Activated naive CD4-positive, alpha-beta T cell treated with anti-CD3 and anti-CD28 coated beads for 36 hours (primary cell): ENCODE measurements at places on chromosomes 7 and 10.

DNA sequence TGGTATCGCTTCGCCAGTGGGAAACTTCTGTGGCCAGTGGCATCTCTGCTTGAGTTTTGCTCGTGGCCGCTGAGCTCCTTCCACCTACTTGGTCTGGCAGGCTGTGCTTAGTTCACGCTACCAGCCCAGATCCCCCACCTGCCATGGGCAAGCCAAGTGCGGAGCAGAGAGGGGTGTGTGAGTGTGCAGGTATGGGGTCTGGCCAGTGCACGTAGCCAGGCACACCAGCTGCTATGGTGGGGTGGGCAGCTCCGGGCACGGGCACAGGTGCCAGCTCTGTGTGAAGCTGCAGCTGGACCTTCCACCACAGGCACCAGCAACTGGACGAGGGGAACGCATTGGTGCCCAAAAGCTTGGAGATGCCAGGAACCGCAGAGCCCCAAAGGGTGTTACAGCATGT, 56.5 kb downstream of the ZNF777 start:
- DNase-seq = no peak

DNA sequence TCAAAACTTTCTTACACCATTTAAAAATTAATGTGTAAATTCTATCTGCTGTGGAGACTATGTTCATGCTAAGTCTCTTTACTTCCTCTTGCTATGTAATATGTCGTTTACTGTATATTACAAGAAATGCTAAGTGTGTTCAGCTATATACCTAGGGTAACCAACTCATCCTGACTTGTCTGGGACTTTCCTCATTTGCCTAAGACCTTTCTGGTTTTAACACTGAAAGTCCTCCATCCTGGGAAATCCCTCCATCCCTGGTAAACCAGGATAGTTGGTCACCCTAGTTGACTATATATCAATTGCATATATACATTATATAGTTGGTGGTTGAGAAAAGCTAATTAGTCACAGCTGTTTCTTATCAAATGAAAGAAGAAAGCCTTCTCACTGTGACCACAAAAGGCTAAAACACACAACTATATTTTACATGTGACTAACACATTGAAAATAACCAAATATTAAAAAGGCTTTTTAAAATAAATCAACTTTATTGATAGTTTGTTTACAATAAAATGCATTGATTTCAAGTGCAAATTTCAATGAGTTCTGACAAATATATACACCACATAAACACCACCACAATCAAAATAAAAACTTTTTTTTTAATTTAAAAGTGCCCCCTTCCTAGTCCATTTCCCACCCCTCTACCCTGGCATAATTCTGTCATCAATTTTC, 167.7 kb upstream of the INHBA start:
- peak; percentile 29 for DNase-seq

- DNase-seq = peak; percentile 23
These were observed 651 bp downstream of the MYO3A start for GRCh38 chr10:25934621-25935139.

- DNase-seq = no peak
These were observed 450.6 kb upstream of the SORCS1 start for GRCh38 chr10:107614939-107615685.

- no peak for DNase-seq
These were observed 56.5 kb upstream of the EFCAB10 start for GRCh38 chr7:105637755-105638154.

- peak; percentile 30 for DNase-seq
These were observed at the start of gene AS3MT for GRCh38 chr10:102869258-102870198. TSS of gene AS3MT (plus strand) at chr10:102869470. CDS start at chr10:102869593, 123 bp downstream.

- DNase-seq = no peak
These were observed 183.5 kb downstream of the MAD1L1 start for GRCh38 chr7:2049111-2049781.

DNA sequence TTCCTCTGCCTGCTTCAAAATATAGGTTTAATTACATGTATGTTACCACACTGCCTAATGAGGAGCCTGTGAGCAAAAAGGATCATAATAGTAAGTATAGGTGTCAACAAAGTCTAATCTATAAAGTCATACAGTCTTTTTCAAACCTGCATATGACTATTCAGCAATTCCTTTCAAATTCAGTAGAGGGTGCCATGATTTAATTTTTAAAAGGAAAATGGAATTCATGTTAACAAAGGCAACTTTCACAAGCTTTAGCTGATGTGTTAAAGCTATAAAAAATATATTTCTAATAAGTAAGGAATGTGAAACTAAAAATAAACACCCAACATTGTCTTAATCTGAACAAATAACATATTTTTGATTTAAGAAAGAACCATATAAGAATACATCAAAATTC, 52.1 kb downstream of the MPP7 start:
- DNase-seq = no peak

- DNase-seq = no peak
These were observed 76.5 kb downstream of the XPNPEP1 start for GRCh38 chr10:109846832-109847231.

GRCh38 chr7:119415682-119416081, 857.3 kb upstream of the KCND2 start:
- DNase-seq = no peak

DNA sequence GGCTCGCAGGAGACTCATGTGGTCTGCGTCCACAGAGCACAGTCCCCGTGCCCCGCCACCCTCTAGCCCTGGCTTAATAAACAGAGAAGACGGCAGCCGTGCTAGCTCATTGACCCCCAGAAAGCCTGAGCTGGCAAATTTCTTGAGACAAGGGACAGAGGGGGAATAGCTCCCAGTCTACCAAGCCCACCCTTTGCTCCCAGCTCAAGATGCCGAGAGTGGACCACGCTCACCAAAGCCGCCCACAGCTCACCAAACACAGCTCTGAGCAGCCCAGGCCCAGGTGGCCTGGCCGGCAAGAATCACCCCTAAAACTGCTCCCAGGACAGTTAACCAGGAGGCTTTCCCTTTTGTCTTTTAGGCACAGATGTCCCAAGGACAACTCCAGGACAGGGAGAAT, 5.4 kb downstream of the PDGFA start:
- no peak for DNase-seq

DNA sequence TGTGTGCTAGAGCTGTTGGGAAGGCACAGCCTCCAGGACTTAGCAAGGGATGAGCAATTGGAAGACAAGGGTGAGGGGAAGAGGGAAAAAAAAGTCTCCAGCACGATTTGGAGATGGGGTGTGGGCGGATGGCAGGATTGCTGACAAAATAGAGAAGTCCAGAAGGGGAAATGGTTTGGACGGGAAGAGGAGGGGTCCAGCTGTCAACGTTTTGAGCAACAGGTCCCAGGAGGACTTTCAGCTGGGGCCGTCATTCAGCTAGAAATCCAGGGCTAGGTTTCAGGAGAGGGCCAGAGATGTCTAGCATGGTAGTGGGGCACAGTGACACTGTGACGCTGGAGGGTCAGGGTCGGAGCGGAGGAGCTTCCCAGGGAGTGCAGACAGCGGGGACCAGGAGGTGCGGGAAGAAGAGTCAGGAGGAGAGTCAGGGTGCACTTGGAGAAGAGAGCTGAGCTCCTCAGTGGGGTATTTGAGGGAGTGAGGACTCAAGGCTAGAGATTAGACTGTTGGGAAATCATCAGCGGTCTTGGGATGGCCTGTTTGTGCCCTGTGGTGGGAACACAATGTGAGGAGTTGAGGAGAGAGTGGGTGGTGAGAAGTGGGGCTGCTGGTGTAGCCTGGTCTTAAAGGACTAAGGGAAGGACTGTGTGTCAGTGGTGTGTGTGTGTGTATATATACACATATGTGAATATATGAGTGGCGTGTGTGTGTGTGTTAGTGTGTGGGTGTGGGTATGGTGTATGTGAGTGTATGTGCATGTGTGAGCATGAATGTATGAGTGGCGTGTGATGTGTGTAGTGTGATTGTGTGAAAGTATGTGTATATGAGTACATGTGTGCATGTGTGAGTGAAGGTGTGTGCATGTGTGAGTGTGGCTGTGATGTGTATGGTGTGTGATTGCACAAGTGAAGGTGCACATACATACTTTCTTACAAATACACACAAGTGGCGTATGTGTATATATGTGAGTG, 3.8 kb downstream of the ZYX start:
- no peak for DNase-seq

DNA sequence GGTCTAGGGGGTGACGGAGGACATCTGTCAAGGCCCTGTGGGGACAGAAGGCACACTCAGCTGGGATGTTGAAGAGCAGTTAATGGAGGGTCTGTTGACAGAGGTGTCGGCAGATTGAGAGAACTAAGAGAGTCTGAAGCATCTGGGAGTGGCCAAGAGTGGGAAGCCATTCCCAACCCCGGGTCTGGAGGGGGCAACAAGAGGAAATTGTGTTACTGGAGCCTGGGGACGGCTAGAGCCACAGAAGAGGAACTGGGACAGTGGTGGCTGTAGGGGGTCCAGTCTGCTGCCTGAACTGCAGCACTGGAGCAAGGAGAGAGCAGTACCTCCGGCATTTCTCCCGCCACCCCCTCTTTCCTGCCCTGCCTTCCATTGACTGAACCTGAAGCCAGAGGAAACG, 136.6 kb downstream of the CHN2 start:
- DNase-seq = no peak

- peak; percentile 12 for DNase-seq
These were observed 49.1 kb upstream of the CDC14C start for GRCh38 chr7:48875045-48875916.

DNA sequence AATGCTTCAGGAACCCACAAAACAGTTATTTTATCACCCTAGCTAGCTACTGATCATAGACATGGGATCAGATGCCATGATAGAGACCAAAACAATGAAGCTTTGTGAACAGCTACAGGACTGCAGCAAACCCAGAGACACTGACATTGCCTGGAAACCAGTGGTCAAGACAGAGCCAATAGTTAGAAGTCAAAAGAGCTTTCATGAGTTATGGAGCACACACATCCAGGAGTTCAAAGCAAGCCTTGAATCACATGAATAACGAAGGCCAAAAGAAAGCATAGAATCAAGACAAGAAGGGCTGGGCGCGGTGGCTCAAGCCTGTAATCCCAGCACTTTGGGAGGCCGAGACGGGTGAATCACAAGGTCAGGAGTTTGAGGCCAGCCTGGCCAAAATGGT, 34.5 kb upstream of the GSAP start:
- DNase-seq = no peak

DNA sequence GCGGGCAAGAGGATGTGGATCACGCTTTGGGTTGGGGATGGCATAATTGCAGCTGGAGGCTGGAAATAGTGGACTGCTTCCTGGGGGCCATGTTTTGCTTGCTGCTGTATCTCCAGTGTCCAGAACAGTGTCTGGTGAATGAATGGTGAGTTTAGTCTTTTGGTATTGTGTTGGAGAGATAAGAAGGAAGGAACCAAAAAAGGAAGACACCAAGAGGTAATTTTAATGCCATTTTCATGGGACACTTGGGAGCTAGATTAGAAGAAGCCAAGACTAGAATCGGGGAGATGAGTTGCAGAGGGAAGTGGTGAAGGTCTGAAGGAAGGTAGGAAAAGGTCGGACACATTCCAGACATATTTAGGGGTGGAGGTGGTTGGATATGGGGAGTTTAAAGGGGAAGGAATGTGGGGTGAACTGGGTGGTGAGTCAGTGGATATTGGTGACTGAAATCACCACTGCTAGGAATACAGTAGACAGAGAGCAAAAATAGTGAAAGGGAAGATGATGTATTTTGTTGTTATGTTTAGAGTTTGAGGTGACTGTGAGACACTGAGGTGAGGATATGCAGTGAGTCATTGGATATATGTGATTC, 76.7 kb downstream of the CCNY start:
- DNase-seq = no peak
